ENCODE measurements at places on chromosomes 11 and 22.
A peak's percentile ranks its signal among the peaks of the same experiment; 100 is the strongest.

- no peak for DNase-seq
Measured at GRCh38 chr11:65613091-65613928, 711 bp downstream of the MAP3K11 start.

GRCh38 chr11:96037405-96037949, 113.6 kb upstream of the MTMR2 start:
- peak; percentile 45 for DNase-seq

GRCh38 chr22:20155330-20156041, 4.6 kb upstream of the CCDC188 start:
- no peak for DNase-seq

GRCh38 chr22:47835726-47836125, 1073.3 kb downstream of the TBC1D22A start:
- peak; percentile 26 for DNase-seq

GRCh38 chr11:117366248-117366647, 38.6 kb downstream of the CEP164 start:
- no peak for DNase-seq

DNA sequence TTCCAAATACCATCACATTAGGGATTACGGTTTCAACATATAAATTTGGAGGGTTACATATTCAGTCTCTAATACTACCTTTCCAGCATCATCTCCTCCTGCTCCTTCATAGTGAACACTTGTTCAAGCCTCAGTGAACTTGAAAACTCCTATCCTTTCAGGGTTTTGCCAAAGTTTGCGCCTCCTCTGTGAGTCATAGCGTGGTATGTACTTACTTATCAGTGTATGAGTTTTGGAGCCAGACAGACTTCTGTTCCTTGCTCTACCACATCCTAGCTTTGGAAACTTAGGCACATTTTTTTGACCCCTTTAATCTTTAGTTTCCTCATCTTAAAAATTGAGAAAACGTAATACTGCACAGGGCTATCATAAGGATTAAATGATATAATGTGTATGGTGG, 160.1 kb upstream of the ZC3H12C start:
- DNase-seq: no peak

GRCh38 chr11:74011360-74012073, 2.6 kb upstream of the UCP3 start:
- no peak for DNase-seq

DNA sequence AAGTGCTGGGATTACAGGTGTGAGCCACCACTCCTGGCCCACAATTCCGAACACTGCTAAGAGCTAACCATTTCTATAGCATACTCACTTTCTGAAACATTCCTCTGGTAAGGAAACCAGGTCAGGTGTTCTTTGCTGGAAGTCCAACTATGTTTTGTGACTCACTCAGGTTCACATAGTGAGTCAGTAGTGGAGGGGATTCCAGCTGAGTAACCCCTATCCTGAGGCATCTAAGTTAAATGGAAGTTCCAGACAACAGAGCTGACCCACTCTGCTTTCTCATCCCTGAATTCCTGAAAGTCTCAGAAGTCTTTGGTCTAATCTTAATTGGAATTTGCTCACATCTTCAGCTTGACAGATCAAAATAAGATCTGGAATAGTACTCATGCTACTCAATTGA, 3.0 kb upstream of the CHRNA10 start:
- DNase-seq: peak; percentile 2

- no peak for DNase-seq
Measured at GRCh38 chr22:37036655-37037377, 14.7 kb upstream of the KCTD17 start.

DNA sequence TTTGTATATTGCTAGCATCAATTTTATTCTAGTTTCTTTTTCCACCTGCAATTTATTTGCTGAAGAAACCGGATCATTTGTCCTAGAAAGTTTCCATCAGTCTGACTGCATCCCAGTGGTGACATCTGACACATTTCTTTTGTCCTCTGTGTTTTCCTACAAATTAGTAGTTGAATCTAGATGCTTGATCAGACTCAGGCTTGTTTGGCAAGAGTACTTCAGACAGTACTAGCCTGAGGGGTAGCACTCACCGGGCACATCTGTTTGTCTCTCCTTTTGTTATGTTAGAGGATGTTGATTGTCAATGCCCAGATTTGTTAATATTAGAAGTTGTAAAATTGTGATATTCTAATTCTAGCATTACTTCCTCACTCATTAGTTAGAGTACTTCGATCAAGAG, 204.8 kb downstream of the SWAP70 start:
- no peak for DNase-seq

DNA sequence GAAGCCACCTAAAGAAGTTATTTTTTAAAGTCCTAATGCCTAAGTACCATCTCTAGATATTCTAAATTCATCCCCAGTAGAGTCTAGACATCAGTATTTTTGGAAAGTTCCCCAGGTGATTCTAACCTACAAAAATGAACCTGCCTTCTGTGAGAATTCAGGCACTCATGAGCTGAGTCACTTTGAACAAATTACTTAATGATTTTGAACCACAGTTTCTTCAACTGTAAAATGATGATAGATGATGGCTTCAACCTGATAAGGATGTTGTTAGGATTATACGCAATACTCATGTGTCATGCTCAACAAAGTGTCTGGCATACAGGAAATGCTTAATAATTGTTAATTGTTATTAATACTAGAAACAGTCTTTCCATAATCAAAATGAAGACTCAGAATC, 82.8 kb upstream of the OR5AK2 start:
- no peak for DNase-seq

GRCh38 chr22:38731703-38732161, 24.1 kb downstream of the SUN2 start:
- DNase-seq: no peak

DNA sequence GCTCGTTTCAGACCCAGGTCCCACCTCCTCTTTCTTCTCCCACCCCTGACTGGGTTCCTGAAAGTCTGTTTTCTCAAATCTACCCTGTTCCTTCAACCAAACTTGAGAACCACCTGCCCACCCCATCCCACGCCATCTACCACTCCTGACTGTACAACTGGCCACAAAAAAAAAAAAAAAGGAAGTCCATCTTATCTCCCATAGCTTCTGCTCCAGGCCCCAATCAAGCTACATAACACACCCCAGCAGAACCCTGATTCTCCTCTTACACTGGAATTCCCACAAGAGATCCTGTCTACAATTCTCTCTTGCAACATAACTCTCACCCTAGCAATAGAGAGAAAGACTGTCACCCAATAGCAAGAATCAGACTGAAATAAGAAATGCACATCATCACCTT, 39.2 kb upstream of the CHST1 start:
- DNase-seq: no peak

- DNase-seq: no peak
Measured at GRCh38 chr11:126756855-126757254, 243.7 kb downstream of the KIRREL3 start.

DNA sequence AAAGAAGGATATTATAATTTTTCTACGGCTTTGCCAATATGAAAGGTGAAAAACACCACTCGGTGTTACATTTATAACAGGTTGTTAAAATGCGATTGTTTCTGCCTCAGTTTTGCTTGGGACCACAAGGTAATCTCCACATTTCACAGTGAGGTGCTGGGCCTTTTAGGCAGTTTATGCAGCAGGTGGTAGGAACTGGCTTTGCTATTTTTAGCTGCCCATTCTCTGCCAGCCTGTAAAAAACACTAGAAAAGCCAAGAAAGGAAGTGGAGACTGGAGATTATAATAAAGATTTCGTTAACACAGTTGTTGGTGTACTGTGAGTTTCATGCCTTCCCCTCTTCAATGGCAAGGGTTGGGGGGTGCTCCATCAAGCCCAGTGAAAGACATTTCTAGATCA, 8.0 kb upstream of the MRPL16 start:
- DNase-seq: no peak

GRCh38 chr11:11588243-11588642, 33.6 kb downstream of the GALNT18 start:
- no peak for DNase-seq

- DNase-seq: no peak
Measured at GRCh38 chr11:17445240-17445795, 31.3 kb downstream of the ABCC8 start.

- DNase-seq: no peak
Measured at GRCh38 chr11:61049859-61050258, 52.4 kb upstream of the CD5 start.

DNA sequence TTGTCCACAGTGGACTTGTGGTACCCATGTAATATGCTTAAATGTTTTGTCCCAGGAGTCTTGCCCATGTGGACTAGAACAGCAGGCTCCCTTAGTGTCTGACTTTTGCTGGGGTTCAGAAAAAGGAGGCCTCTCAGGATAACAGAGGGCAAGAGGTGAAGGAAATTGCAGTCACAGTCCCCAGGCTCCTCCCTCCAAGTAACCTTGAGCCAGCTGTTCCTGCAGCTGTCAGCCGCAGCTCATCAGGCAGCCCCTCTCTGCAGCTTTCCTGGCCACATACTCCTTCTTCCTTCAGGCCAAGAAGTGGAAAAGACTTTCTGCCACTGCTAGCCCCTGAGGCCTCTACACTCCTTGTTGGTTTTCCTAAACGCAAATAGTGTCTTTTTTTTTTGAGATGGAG, 6.3 kb upstream of the MYO18B start:
- DNase-seq: no peak

DNA sequence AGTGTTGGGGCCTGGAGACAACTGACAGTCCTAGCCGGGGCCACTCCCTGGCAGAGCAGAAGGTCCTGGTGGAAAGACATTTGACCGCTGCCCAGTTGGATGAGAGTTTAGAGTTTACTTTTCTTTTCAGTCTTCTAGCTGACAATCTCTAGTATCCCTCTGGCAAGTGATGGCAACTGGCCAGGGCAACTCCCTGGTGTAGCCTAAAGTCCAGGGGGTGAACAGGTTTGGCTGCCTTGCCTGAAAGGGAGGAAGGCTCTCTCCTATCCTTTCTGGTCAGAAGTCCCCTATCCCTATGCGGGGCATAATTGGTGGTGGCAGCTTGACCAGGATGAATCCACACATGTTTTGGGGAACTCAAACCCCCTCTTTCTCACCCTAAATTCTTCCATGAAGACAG, 16.8 kb upstream of the MSANTD2 start:
- DNase-seq: peak; percentile 2

GRCh38 chr22:17159504-17159951, 451 bp upstream of the HDHD5 start:
- DNase-seq: peak; percentile 85

- DNase-seq: no peak
Measured at GRCh38 chr22:49849161-49850020, 4.3 kb upstream of the ZBED4 start.

DNA sequence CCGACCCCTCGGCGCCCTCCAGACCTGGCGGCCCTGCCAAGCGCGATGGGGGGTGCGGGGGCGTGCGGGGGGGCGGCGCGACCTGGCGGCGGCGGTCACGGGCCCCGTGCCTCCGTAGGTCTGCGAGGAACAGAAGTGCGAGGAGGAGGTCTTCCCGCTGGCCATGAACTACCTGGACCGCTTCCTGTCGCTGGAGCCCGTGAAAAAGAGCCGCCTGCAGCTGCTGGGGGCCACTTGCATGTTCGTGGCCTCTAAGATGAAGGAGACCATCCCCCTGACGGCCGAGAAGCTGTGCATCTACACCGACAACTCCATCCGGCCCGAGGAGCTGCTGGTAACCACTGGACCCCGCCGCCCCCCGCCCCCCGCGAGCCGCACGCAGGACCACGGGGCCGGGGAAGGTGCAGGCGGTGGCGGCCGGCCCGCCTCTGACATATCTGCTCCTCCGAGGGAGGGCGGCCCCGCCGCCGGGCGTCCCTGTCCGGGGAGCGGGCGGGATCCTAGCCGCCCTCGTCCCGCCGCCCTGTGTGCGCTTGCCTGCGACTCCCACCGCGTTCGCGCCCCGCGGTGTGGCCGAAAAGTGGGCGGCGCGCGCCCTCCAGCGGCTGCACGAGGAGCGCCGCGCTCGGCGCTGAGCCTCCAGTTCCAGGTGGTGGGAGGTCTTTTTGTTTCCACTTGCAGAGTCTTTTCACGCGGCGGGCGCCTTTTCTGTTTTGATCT, 2.1 kb downstream of the CCND1 start:
- peak; percentile 77 for DNase-seq

DNA sequence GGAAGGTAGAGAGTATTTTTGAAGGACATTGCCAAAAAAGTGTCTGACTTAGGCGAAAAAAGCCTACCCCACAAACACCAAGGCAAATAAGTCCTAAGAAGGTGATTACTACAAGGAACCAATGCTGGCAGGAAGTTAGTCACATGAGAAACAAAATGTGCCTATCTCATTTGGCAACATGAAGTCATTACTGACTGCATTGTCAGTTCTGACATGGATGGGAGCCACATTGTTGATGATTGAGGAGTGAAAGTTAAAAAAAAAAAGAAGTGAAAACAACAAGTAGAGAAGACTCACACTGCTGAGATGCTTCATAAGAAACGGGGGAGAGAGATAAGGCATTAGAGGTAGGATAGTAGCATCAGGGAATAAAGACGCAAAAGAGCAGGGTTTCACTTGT, 141.5 kb upstream of the FAT3 start:
- no peak for DNase-seq

DNA sequence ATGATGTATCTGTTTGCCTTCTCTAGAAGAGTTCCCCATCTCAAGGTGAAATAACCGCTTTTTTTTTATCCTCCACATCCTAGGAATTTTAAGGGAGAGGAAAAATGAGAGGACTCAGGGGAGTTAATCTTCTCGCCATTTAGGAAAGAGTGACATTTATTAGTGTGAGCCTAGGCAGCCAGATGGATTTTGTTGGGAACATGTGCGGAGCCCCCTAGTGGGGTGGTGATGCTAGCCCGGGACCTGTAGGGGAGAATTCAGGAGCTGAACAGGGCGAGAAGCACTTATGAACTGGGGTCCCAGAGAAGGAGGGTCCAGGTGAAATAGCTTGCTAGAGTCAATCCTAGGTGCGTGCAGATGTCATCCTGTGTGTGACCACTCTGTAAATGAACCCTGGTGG, 10.7 kb downstream of the IL17RA start:
- no peak for DNase-seq

- no peak for DNase-seq
Measured at GRCh38 chr11:12865863-12866595, 143.1 kb upstream of the RASSF10 start.

GRCh38 chr11:41005986-41006385, 453.5 kb downstream of the LRRC4C start:
- DNase-seq: no peak

- DNase-seq: no peak
Measured at GRCh38 chr11:65317025-65317786, 2.5 kb downstream of the CDC42EP2 start.

DNA sequence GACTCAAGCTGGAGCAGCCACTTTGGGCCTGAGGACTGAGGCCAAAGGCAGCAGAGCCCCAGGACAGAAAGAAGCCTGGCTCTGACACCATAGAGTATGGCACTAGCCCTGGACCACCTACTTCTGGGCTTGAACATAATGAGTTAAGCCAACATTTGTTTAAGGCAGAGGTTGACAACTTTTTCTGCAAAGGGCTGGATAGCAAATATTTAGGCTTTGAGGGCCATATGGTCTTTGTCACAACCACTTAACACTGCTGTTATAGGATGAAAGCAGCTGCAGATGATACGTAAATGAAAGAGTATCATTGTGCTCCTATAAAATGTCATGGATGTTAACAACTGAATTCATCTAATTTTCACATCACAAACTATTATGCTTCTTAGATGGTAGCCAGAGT, 16.6 kb downstream of the OSBP start:
- no peak for DNase-seq
